Activated T-cell treated with anti-CD3 and anti-CD28 coated beads for 4 hours (primary cell): ENCODE measurements at places on chromosomes 13 and 19.
A peak's percentile ranks its signal among the peaks of the same experiment; 100 is the strongest.

GRCh38 chr19:38721979-38722773, 22.1 kb downstream of the CAPN12 start:
- DNase-seq = no peak

DNA sequence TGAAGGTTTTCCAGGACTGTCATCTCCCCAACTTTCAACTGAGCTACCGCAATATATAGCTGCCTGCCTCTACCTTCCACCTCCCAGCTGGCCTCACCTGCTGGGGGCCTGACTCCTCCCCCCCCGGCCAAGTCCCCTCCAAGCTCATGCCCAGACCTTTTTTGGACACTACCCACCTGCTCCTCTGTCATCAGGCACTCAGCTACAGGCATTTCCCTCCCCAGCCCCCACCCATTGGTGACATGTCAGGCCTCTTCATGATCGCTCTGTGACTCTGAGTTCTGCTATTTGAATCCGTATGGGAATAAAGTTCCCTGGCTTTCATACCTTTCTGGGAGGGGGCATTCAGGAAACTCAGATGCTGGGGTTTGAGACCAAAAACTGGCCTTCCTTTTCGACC, 1.8 kb downstream of the PRKACA start:
- DNase-seq = no peak

GRCh38 chr19:518598-519231, 11.4 kb downstream of the TPGS1 start:
- DNase-seq = peak; percentile 36

- no peak for DNase-seq
These were observed 113.3 kb downstream of the LMO7 start for GRCh38 chr13:75749407-75749806.

DNA sequence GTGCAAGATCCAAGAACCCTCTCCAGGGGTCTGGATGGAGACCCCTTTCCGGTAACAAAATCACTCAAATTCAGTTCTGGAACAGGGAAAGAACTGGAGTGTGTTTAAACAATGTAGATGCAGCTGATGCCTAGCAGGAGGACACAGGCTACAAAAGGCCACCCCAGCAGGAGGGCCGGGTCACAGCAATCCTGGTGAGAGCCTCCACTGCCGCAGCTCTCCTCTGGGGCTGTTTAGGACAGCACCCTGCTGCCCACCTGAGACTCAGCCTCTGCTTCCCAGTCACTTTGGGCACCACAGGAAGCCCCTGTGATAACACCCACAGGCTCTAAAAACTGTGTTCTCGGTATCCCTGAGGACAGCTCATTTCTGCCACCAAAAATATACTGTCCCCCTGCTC, 318.7 kb upstream of the NBEA start:
- no peak for DNase-seq

GRCh38 chr13:92512852-92513251, 713.8 kb upstream of the GPC6 start:
- DNase-seq = no peak

DNA sequence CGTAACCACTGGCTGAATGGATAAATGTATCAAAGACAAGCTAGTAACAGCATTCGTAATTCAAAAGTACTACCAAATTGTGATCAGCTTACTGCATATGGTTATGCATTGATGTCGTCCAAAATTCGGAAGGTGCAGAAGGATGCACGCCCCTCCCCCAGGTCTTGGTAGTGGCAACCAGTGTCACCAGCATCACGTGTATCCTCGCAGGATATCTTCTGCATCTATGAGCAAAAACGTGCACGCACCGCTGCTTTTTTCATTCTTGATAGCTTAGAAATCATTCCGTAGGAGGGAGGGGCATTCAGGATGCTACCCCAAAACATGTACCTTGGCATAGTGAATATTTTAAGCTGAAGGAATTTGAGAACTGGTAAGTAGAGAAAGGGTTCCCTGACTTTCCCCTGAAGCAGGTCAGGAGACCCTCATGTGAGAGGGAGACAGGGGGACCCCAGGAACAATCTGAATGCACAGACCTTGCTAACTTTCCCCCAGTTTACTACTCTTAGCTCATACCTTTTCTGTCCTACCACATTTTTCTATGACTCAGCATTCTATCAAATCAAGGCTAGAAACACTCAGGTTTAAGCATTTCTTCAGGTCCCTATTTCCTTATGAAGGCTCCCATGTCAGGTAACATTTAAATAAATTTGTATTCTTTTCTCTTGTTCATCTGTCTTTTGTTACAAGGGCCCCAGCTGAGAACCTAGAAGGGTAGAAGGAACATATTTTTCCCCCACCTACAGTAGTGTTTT, 61.2 kb upstream of the TM9SF2 start:
- DNase-seq = no peak

DNA sequence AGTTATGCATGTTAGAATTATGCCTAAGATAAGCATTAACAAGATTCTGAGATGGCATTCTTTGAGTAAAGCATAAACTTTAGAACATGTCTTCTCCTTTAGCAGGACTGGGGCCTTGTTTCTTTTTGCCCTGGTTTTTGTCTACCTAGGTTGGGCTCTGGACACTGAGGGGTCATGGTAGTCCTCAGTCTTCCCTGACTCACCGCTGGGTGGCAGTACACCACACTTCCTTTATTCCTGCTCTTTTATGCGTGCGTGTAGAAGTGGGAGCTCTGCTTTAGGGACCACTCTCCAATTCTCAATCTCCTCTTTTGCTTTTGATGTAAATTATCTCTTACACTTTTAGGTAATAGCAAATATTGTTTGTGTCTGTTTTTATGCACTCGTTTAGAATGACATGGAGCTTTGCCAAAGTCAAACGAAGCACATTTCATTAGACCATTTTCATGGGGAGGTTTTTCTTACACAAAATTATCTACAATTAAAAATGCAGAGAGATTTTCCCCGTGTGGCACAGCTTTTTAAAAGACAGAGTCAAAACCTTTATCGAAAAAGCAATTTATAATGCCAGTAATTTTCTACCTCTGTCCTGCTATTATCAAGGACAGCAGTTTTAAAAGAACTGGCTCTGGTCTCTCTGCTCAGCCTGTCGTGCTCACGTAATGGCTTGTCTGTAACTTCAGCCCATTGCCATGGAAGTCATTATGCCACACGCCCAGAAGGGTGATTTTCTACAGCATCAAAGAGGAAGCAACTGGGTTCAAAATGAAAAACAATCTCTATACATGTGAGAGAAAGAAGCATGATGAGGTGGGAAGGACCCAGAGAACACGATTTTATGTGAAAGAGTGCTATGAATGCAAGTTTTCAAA, 413.9 kb downstream of the COG6 start:
- peak; percentile 61 for DNase-seq

- no peak for DNase-seq
These were observed 10.8 kb downstream of the C2CD4C start for GRCh38 chr19:397941-398706.

GRCh38 chr19:5052515-5052914, 83.6 kb downstream of the KDM4B start:
- no peak for DNase-seq

DNA sequence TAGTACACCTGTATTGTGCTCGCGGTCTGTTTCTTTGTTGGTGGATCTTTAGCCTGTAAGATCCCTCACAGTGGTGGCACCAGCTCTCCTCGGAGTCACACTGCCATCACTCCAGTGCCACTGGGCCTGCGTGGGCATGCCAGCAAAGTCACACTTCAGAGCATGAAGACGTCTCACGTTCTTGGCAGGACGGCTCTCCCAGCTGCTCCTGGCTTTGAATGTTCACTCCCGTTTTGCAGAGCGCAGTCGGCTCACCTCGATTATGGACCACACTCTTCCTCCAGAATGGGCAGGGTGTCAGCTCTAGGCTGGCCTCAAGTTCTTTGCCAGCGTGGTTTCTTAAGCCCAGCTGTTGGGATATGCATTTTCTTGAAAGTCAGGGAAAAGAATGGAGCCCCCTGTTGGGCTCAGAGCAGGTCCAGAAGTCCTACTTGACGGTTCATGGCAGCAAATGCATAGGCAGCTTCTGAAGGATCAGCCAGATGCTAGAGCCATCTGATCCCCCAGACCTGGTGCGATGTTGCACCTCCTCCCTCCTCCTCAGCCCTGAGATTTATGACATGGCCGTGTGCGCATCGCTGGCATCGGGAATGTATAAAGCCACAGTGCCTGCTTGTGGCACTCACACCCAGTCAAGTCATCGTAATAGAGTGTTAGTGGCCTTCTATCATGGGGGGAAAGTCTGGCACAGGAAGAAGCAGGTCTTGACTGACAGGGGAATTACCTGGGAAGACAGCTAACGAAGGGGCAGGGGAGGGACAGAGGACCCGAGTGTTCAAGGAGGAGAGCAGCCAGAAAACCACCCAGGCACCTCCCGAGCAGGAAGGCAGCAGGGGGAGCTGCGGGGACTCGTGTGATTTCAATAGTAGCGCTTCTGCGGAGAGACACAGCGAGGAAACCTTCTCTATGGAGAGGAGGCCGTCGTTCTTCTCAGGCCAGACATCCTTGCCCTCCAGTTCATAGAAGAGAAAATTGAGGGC, 40.2 kb upstream of the NPAS1 start:
- DNase-seq = no peak

GRCh38 chr19:14035706-14036105, 4.1 kb downstream of the IL27RA start:
- DNase-seq = no peak

- peak; percentile 66 for DNase-seq
These were observed 14.6 kb downstream of the GNA11 start for GRCh38 chr19:3108775-3109174.

DNA sequence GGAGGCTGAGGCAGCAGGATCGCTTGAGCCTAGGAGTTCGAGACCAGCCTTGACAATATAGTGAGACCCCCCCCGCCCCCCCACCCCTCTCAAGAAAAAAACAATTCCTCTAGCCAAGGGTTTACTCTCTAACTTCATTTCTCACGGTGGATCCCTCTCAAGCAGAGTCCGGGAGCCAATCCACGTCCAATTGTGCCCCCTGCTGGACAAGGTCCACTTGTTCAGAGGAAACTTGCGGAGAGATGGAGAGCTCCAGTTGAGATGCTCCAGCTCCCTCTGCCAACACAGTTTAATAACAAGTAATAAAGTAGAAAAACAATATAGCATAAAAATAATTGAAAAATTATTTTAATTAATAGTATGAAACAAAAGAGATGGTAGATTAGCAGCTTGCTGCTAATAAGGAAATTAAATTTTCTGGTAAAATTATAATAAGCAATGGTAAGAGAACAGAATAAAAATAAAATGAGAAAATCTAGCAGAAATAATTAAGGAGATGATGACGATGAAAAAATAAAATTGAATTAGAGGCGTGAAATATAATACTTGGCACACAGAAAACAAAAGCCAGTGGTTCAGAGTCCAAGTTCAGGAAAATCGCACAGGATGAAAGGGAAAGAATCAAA, 14.5 kb upstream of the SIGLEC14 start:
- DNase-seq = peak; percentile 30

GRCh38 chr13:100068133-100068931, 20.6 kb upstream of the PCCA start:
- DNase-seq = no peak

DNA sequence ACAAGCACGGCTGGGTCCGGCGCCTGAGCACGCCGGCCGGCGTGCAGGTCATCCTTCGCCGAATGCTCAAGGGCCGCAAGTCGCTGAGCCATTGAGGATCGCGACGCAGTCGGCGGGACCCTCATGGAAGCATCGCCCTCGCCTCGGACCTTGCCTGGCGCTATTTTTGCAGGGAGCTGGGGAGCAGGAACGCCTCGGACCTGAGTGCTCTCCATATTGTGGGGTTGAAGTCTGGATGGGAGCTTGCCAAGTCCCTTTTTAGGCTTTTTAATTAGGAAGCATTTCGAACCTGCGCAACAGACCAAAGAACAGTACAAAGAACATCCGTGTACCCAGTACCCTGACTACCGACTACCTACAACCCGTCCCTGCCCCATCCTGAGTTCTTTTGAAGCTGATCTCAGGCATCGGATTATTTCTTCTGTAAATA, 628 bp downstream of the MRPL34 start:
- DNase-seq = no peak

DNA sequence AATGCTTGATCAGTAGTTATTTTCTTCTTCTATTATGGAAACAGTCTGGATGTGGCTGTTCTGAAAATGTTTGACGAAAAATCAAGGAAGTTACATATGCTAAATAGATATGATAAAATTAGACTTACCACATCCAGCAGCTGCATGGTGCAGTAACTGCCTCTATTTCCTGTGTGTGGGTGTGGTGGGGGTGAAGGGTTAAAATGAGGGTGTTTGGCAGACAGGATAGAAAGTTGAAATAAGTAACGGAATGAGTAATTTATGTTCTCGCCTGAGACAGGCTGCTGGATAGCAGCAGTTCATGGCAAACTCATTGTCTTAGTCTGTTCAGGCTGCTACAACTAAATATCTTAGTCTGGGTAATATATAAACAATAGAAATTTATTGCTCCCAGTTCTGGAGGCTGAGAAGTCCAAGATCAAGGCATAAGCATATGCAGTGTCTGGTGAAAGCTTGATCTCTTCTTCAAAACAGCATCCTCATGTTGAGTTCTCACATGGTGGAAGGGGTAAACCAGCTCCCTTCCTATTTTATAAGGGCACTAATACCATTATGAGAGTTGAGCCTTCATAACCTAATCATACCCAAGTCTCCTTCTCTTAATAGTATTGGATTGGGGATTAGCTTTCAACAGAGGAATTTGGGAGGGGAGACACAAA, 1248.9 kb downstream of the SLITRK5 start:
- peak; percentile 9 for DNase-seq

- DNase-seq = no peak
These were observed 3.5 kb upstream of the CIRBP start for GRCh38 chr19:1265615-1266128.

DNA sequence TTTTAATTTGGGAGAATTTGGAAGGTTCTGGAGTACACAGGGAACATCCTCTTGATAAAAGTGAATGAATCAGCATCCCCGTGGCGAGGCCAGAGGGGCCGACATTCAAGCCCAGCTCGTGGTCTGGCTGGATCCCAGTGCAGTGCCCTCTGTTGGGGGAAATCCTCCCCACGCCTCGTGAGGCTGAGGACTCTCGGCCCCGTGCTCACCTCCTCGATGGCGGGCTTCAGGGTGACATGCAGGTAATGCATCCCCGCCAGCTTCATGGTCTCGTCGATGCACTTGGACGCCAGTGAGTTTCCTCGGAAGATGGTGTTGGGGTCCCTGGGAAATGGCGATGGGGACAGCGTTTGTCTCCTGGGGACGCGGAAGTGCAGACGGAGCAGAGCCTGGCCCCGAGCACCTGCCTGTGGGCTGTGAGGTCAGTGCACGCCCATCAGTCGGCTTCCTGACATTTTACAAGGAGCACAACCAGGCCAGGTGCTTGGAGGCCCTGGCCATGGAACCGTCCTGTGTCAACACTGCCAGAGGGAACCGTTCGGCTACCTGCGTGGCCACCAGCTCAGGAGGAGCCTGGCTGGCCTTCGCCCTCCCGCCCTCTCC, 43.3 kb upstream of the C13orf46 start:
- no peak for DNase-seq

DNA sequence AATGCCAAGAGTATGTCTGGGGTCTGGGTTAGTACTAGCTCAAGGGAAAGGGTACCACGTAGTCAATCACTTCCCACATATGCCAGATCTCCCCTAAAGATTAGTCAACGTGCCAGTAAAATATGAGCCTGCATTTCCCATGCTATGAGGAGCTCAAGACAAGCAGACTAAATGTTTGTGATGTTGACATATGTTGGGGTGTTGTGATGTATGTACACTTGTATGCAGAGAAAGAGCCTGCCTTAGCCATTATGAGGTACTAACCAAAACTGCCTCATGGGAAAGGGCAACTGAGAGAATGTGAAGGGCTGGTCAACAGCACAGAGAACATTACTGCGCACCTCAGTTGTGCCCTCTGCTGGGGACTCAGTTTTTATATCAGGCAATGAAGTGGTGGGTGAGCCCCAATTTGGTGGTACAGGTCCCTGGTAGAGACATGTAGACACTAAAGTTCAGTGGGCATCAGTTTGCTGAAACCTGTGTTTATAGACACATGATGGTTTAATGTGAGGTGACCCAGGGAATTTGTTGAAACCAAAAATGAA, 287.0 kb downstream of the DCT start:
- DNase-seq = no peak

- no peak for DNase-seq
These were observed 511.9 kb upstream of the KLF12 start for GRCh38 chr13:74646091-74646490.
